ENCODE measurements at places on chromosomes 5 and 9. TPM values are rescaled to one million over a fixed set of nuclear protein-coding genes. Genes with fewer than 3 reads are reported as not detected.

DNA sequence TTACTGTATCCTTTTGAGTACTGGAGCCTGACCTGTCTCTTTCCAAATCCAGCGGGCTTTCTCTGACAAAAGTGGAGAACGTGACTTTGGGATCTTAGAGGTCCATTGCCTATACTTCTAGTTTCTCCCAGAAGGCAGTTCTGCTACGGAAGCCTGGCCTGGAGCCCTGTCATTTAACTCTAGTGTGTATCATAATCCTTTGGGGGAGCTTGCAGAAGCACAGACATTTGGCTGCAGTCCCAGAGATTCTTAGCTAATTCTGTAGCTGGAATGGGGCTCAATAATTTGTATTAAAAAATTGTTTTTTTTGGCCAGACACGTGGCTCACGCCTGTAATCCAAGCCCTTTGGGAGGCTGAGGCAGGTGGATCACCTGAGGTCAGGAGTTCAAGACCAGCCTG, 3.0 kb downstream of the HARS2 start:
- no peak for ATAC-seq

DNA sequence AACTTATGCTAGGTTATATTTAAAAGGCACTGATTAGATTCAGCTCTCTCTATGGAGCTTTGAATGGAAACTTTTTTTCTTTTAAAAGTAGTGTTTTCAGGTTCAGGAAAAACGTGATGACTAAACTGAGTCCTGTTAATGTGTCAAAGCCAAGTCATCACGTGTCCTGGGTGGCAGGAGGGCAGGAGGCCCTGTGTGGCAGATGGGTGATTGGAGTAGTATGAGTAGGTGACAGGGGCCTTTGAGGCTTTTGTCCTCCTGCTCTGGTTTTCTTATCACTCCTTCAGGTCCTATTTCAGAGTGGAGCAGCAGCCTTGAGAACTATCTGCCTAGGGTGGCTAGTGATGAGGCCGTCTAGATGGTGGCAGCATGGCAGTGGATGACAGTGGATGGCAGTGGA, 17.7 kb upstream of the CARTPT start:
- ATAC-seq = no peak

DNA sequence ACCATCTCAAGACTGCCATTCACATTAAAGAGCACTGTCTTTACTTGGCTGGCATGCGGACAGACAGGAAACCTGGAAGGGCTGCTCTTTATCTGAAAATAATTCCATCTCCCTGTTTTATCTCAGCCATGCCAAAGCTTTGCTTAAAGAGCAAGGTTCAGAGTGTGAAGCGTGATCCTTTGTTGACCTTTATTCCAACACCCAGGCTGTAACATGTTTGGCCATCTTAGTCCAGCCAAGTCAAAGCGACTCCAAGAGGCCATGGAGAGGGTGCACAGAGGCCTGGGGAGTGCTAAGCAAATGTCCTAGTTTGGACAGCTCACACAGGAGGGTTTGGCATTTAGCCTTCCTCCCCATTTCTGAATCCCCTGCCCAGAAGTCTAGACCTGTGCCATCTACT, 194.7 kb downstream of the PJA2 start:
- ATAC-seq = no peak

DNA sequence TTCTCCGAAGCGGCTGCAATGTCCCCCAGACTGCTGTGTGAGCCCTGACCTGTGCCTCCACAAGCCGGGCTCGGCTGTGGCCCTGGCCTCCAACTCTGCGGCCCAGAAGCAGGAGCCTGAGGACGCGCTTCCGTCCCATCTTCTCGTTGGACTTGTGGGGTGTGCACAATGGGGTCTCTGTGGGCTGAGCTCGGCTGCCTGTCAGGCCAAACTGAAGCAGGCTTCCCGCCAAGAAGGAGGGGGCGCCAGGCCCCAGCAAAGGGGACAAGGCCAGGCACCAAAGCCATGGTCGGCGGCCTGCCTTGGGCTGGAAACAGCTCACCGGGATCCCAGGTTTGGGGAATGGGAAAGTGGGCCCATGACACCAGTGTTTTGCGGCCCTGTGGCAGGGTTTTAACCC, 4.1 kb downstream of the NOTCH1 start:
- no peak for ATAC-seq

DNA sequence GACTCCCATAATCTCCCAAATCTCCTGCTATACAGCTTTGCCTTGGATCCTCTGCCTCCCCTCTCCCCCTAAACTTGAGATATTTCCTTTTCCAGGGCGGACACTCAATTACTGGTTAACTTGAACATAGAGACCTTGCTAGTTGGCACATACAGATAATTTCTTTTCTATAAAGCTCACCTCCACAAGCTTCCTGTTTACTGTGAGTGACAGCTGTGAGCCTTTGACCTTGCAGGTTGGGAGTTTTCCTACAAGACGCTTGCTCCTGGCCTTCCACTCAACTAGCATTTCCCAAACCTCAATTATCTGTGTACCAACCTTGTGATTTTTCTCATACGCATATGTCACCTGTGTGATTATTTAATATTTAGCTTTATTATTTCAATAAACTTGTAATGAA, 114.5 kb downstream of the GNA14 start:
- ATAC-seq = no peak

Gene DMRT3
- total RNA-seq = 0.14 TPM

Gene TAF1L
- 0.17 TPM for total RNA-seq

All from motor neuron (in vitro differentiated cells).